Endothelial cell of umbilical vein (primary cell): ENCODE measurements at places on chromosomes 6 and 20. TPM values are rescaled to one million over a fixed set of nuclear protein-coding genes. Genes with fewer than 3 reads are reported as not detected.

GRCh38 chr6:31535538-31536324, 6.1 kb downstream of the DDX39B start:
- no peak for DNase-seq

- DNase-seq, result no peak
Observed at GRCh38 chr6:121450242-121450641, 14.8 kb downstream of the GJA1 start.

- DNase-seq, result peak; percentile 79
Observed at GRCh38 chr20:4108495-4109306, 93.3 kb upstream of the RNF24 start.

DNA sequence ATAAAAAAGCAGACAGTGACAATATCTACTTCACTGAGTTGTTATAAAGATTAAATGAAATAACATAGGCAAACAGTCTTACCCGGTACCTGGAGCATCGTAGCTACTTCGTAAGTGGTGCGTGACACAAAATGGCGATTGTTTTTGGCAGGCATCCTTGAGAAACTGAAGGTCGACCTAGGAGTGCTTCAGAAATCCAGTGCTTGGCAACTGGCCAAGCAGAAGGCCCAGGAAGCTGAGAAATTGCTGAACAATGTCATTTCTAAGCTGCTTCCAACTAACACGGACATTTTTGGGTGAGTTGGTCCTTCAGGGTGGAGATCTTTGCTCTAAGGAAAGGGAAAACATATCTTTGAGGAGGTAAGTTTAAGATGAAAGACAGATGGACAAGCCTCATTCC, 4.8 kb downstream of the BPIFA2 start:
- no peak for DNase-seq

GRCh38 chr6:42571611-42572342, 7.9 kb downstream of the UBR2 start:
- DNase-seq, result no peak

DNA sequence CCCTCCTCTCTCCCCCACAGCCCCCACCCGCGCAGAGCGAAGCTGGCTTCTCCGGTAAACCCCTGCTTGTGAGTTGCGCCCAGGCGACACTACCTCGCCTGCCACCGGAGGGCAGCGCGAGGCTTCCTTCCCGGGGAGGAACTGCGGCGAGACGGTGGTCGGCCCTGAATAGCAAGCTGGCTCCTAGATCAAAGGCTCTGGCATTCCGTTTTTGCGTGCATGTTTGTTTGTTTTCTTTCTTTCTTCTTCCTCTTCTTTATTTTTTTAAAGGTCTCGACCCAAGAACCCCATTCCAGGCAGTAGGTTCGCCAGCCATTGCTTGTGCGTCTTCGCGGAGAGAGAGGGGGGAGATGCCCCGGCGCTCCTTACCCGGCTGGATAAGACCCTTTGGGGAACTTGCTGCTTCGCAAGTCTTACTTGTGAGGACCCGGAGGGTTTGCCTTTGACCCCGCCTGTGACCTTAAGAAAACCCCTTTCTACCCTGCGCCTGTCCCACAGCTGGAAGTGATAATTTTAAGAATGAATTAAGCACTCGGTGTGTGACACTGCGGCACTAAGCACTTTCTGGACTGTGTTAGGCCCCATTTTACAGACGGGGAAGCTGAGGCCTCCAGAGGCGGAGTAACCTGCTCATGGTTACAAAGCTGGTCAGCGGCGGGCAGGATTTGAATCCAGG, 92.7 kb upstream of the SIRPA start:
- DNase-seq, result peak; percentile 76

- no peak for DNase-seq
Observed at GRCh38 chr6:104031346-104031745, 828.4 kb downstream of the HACE1 start.

- no peak for DNase-seq
Observed at GRCh38 chr6:28814032-28814976, 109.5 kb downstream of the TRIM27 start.

GRCh38 chr6:147852772-147853171, 344.3 kb downstream of the SAMD5 start:
- peak; percentile 33 for DNase-seq

GRCh38 chr20:51422514-51423289, 119.8 kb downstream of the NFATC2 start:
- no peak for DNase-seq

DNA sequence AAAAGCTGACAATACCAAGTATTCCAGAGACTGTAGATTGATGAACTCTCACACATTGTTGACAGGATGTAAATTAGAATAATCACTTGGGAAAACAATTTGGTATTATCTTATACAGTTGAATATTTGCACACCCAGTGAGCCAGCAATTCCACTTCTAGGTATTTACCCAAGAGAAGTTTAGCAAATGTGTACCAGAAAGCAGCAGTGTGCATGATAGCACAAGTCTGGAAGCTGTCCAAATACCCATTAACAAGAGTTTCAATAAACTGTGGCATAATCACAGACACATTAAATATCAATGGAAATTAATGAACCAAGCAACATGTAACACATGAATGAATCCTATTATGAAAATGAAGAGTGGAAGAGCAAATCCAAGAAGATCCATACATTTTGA, 233.6 kb downstream of the TPBG start:
- no peak for DNase-seq

GRCh38 chr6:51302431-51302830, 483.8 kb downstream of the TFAP2B start:
- no peak for DNase-seq

- DNase-seq, result no peak
Observed at GRCh38 chr20:53827292-53828087, 233.9 kb upstream of the ZNF217 start.

GRCh38 chr6:42714098-42714761, 8.2 kb downstream of the PRPH2 start:
- DNase-seq, result peak; percentile 20

DNA sequence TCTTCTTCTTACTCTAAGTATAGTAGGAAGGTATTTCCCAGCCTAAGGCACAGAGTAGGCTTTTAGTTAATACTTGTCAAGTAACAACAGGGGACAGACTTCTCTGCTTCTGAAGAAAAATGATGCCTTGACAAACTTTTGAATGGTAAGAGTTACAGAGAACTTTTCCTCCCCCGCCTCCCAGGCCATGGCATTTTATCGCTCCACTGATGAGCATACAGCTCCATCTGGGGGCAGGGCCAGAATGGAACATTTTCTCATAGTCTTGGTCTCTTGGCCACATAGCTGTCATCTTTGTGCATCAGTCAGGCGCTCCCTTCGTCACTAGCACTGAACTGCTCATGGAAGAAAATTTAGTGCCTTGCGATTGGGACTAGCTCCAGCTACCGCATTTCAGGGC, 1066.8 kb upstream of the CITED2 start:
- peak; percentile 57 for DNase-seq

DNA sequence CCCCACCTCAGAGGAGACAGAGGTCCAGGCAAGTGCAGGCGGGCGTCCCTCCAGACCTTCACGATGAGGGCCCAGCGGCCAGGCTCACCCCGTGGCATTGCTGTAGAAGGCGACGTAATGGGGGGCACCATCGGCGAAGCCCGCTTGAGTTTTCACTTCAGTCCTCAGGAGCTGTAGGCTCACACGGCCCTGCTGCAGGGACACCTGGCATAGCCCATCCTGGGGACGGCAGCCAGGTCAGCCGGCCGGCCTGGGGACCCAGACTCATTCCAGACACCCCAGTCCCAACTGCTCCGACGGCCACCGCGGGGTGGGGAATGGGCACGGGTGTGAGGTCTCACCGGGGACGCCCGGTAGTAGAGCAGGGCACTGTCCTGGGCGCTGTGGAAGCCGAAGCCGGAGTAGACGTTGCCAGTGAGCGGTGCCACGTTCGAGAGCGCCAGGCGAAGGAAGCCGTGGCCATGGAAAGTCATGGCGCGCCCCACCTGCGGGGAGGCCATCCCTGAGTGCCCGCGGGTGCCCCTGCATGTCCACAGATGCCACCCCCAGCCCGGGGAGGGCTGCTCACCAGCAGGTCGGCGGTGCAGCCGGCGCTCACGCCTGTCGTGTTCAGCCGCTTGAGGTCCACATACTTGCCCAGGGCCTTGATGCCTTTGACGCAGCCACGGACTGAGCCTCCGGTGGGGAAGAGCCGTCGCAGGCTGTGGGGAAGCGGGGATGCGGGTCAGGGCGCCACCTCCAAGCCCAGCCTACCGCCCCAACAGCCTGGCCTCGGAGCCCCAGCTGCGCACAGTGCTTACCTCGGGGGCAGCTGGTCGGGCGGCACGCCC, 9.2 kb downstream of the ADRM1 start:
- no peak for DNase-seq

GRCh38 chr6:118743746-118744145, 92.4 kb upstream of the CEP85L start:
- no peak for DNase-seq

GRCh38 chr6:141110481-141110880, 1022.2 kb upstream of the GJE1 start:
- DNase-seq, result peak; percentile 20

DNA sequence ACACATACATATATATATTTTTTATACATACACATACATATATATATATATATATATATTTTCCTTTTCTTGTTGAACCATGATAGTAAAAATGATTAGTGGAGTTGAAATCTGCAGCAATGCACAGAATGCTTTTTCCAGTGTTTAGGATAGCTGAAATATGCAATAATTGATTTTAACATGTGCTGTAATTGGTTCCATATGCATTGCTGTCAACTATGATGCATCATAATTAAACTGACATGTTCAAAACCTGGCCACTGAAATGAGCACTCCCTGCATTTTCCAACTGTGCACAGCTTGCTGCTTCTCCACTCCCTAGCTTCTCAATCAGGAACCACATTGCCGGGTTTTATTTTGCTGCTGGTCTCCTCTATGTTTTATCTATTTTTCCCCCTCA, 358.3 kb downstream of the PAX1 start:
- no peak for DNase-seq

The ID4 gene
- not detected in 2 replicates for total RNA-seq

The ADGB gene
- total RNA-seq, result not detected in 2 replicates

The ZNF217 gene
- total RNA-seq, result 31.7 and 32.1 TPM in 2 replicates

The DNMT3B gene
- total RNA-seq, result 6.8 TPM in 2 replicates

The CCM2L gene
- 12.4 and 13.4 TPM in 2 replicates for total RNA-seq

The TMEM244 gene
- total RNA-seq, result not detected in 2 replicates

The RPS21 gene
- 1,627 and 1,644 TPM in 2 replicates for total RNA-seq

The IL17A gene
- total RNA-seq, result not detected in 2 replicates

The PHACTR1 gene
- 19.4 and 23.2 TPM in 2 replicates for total RNA-seq

The NNAT gene
- 2.3 and 10.7 TPM in 2 replicates for total RNA-seq

The COL19A1 gene
- total RNA-seq, result not detected in 2 replicates
